ENCODE measurements at places on chromosomes 7 and 10. TPM values are rescaled to one million over a fixed set of nuclear protein-coding genes. Genes with fewer than 3 reads are reported as not detected.

- no peak for DNase-seq
Observed at GRCh38 chr7:90485734-90486316, 16.4 kb downstream of the PTTG1IP2 start.

DNA sequence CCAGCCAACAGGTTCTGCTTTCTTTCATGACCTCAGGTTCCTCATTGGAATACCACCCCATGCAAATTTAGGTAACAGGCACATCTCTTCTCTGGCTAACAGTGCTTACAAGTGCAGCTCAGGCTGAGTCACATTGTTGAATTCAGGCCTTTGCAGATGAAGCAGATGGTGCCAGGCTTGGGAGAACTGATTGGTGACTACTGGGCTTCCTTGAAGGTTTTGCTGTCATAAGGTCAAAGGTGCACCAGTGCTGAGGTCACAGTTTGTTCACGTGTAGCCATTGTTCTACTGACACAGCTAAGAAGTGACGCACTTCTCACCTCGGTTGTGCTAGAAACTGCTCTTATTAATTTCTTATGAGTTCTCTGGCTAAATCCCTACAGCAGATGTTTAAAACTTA lies 128.6 kb upstream of the BMPER start:
- no peak for DNase-seq

GRCh38 chr10:11687357-11687771 lies 54.8 kb upstream of the ECHDC3 start:
- DNase-seq = no peak

GRCh38 chr10:92413011-92413410 lies 122.0 kb downstream of the MARCHF5 start:
- no peak for DNase-seq

GRCh38 chr10:23742368-23742767 lies 303.5 kb downstream of the OTUD1 start:
- no peak for DNase-seq

DNA sequence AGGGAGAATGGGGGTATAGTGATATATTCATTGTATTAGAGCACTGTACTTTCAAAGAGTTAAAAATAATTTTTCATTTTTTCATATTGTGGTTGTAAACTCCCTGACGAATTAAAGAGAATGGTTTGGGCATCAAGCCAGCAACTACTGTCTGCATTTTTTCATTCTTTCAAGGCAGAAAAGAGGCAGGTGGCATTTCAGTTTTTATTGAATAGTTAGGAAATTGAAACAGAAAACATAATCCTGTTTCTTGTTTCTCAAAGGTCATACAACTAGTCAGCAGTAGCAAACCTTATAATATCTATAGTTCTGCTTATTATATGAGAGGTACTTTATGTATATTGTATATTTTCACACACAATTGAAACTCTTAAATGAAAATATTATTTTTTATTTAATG lies 303.9 kb upstream of the KCND2 start:
- DNase-seq = no peak

DNA sequence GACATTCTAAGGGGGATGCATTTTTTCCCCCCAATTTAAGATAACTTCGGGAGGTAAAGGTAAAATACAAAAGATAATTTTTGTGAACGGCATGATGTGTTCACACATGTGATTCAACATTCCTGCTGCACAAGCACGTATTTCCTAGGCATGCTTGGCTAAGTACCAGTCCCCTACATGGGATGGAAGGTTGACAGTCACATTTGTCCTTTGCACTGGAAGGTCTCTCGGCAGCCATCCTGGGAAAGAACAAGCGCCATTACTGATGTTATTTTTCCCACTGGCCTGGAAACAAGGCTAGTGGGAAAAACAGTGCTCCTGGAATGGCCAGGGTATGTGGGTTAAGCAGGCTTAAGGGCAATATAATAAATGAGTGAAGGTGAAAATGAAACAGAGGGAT lies 276.2 kb upstream of the AOAH start:
- DNase-seq = no peak

DNA sequence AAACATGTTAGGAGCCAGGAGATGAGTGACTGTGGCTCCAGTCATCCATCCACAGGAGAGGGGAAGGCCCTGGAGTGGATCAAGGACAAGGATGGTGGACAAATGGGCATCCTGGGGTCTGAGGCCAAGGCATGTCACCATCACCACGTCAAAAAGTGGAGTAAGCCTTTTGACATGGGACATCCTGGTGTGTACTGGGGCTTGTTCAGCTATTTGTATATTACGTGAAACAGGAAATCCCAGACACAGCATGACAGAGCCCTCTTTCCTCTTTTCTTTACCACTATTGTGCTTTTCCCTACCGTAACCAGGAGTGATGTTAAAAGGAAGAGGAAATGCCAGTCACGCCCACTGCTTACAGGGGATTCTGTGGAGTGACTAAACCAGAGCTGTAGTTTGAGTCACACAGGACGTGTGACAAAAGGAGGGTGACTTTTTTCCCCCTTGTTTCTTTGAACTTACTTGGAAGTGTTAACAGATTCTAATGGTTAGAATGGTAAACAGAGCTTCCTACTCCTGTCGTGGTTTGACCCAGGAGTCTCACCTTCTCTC lies 15.4 kb downstream of the ACSL5 start:
- peak; percentile 80 for DNase-seq

DNA sequence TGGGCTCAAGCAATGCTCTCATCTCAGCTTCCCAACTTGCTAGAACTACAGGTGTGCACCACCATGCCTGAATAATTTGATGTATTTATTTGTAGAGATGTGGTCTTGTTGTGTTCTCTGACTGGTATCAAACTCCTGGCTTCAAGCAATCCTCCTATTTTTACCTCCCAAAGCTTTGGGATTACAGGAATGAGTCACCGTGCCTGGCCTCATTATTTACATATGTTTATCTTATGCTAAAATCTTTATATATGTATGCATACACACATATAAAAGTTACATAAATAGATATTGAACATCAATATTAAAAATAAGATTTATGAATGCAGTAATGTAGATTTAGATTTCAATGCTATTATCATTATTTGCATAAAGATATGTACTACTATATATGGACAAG lies 1634.5 kb upstream of the LRRTM3 start:
- DNase-seq = no peak

- no peak for DNase-seq
Observed at GRCh38 chr7:75039709-75040108, 33.9 kb downstream of the RCC1L start.

DNA sequence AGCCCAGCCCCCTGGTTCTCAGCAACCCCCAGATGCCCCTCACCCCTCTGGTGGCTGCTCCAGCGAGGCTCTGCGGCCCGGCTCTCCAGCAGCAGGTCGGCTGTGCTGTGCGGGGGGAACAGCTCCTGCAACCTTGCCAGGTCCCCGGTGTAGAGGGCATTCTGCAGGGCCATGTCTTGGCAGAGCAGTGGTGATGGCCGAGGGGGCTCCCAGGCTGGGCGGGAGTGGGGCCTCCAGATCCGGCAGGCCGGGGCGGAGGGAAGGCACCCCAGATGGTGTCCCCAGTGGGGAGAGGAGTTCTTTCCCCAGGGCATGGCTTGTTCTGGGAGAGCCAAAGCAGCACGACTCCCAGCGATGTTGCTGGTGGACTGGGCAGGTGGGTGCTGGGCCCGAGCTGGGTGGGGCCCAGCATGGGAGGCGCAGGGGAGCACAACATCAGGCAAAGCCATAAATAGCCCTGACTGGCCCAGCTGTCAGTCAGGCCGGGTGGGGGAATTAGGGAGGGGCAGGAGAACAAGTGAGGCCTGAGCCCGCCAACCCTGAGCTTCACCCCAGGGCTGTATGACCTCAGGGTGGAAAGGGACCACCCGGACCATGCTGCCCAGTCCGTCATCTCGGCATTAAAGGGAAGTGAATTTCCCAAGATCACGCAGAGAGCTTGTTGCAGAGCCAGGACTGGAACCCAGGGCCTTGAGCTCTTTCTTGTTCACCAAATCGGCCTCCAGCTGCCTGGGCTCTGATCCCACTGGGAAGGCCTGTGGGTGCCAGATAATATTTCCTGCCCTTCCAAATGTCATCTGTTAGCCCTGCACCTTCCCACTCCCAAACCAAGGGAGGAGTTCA lies 580 bp upstream of the ASB10 start:
- DNase-seq = no peak

GRCh38 chr7:45027774-45028114 lies 27.7 kb downstream of the CCM2 start:
- DNase-seq = no peak

- DNase-seq = peak; percentile 44
Observed at GRCh38 chr7:150524018-150524417, 9.3 kb downstream of the GIMAP7 start.

TRAPPC14 gene
- total RNA-seq = 17.9 TPM

SEMA3D gene
- total RNA-seq = not detected

DGKI gene
- total RNA-seq = 7.0 TPM

SYT15B gene
- total RNA-seq = 0.19 TPM

COL26A1 gene
- total RNA-seq = not detected

GIMAP4 gene
- 140 TPM for total RNA-seq

TWIST1 gene
- total RNA-seq = 4.6 TPM

Measured in activated CD4-positive, alpha-beta memory T cell treated with anti-CD3 and anti-CD28 coated beads for 36 hours (primary cell).